ENCODE measurements at places on chromosomes 5 and 9.

DNA sequence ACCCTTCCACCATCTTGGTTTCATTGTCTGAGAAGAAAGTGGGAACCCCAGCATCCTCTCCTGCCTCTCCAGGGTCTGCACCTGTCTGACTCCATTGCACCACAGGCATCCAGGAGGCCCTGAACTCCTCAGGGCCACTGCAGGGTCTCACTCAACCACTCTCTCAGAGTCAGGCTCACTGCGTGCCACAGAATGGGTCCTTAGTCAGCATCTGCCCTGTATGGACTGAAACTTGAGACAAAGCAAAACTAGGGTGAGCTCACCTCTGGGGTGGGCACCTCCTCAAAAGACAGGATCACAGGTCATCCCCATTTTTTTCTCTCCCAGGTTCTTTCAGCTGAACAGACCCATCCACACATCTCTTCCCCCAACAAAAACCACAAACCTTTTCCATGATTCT lies 59.2 kb upstream of the CPEB4 start:
- H3K4me3 ChIP-seq, result no peak overlapping the region
- no peak for DNase-seq
- H3K4me1 ChIP-seq, result peaks cover 40% of the 10 kb centered on the region
- no peaks in the 10 kb centered on the region for H3K27me3 ChIP-seq
- H3K36me3 ChIP-seq, result no peaks in the 10 kb centered on the region
- no peak overlapping the region for H3K27ac ChIP-seq

- no peak overlapping the region for H3K4me3 ChIP-seq
- no peak overlapping the region for H3K27ac ChIP-seq
- peaks cover 100% of the 10 kb centered on the region for H3K36me3 ChIP-seq
- H3K27me3 ChIP-seq, result no peaks in the 10 kb centered on the region
- H3K4me1 ChIP-seq, result no peaks in the 10 kb centered on the region
Measured at GRCh38 chr9:136499071-136499934, 16.5 kb upstream of the SEC16A start.

DNA sequence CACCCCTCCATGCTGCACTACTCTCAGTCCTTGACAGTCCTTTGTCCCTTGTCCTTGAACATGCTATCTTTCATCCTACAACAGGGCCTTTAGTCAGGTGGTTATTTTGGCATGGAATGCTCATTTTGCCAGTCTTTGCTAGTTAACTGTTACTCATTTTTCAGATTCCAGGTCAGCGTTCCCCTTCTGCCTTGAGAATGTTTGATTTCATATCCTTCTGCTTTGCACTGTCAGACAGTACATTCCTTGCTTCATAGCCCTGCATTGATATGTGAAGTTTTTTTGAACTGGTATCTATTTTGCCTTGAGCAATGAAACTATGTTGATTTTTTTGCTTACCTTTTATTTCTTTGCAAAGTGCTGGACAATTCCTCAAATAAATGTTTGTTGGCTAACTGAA lies 638.2 kb upstream of the SEMA6A start:
- no peaks in the 10 kb centered on the region for H3K27me3 ChIP-seq
- no peak overlapping the region for H3K4me3 ChIP-seq
- H3K27ac ChIP-seq, result no peak overlapping the region
- H3K4me1 ChIP-seq, result no peaks in the 10 kb centered on the region
- no peaks in the 10 kb centered on the region for H3K36me3 ChIP-seq

DNA sequence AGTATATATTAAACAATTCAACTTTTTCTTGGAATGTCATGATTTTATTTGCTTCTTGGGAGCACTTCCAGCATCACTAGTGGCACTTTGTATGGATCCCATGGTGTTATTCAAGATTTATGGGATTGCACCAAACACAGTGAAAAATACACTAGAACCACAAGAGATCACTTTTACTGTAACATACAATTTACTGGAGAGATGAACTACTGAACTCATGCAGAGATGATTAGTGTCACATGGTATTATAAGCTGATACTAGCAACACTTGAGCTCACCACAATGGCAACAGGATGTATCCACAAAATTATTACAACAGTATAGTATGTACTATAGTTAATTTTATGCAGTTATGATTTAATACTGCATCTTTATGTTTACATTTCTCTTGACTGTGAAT lies 16.3 kb upstream of the SLC36A2 start:
- H3K36me3 ChIP-seq, result no peaks in the 10 kb centered on the region
- no peaks in the 10 kb centered on the region for H3K4me1 ChIP-seq
- no peak for DNase-seq
- no peak overlapping the region for H3K27ac ChIP-seq
- no peaks in the 10 kb centered on the region for H3K27me3 ChIP-seq

- no peak overlapping the region for H3K27ac ChIP-seq
- no peaks in the 10 kb centered on the region for H3K36me3 ChIP-seq
- no peak for DNase-seq
- peaks cover 29% of the 10 kb centered on the region for H3K4me1 ChIP-seq
- no peaks in the 10 kb centered on the region for H3K27me3 ChIP-seq
Measured at GRCh38 chr5:137891849-137892248, 2.6 kb downstream of the PKD2L2 start.

- DNase-seq, result no peak
- no peak overlapping the region for H3K4me3 ChIP-seq
- H3K27ac ChIP-seq, result no peak overlapping the region
- no peaks in the 10 kb centered on the region for H3K27me3 ChIP-seq
Measured at GRCh38 chr9:131773911-131774379, 34.1 kb upstream of the RAPGEF1 start.

DNA sequence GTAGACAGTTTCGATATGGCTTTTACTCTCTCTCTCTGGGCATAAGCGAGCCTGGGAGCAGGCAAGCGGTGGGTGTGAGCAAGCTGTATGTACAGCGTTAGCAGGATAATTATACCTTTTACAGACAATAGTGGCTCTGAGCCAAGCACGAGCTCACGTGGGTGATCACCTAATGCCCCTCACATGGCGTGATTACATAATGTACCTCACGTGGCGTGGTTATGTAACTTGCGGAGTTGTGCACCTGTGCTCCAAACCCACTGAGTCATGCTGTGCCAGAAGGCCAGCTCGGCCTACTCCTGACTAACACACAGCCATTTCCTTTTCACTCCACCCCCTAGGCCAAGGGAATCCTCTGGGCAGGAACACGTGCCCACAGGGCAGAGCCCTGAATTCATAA lies 797.2 kb downstream of the EFNA5 start:
- no peak overlapping the region for H3K27ac ChIP-seq
- H3K36me3 ChIP-seq, result no peaks in the 10 kb centered on the region
- H3K4me1 ChIP-seq, result no peaks in the 10 kb centered on the region
- H3K27me3 ChIP-seq, result no peaks in the 10 kb centered on the region

DNA sequence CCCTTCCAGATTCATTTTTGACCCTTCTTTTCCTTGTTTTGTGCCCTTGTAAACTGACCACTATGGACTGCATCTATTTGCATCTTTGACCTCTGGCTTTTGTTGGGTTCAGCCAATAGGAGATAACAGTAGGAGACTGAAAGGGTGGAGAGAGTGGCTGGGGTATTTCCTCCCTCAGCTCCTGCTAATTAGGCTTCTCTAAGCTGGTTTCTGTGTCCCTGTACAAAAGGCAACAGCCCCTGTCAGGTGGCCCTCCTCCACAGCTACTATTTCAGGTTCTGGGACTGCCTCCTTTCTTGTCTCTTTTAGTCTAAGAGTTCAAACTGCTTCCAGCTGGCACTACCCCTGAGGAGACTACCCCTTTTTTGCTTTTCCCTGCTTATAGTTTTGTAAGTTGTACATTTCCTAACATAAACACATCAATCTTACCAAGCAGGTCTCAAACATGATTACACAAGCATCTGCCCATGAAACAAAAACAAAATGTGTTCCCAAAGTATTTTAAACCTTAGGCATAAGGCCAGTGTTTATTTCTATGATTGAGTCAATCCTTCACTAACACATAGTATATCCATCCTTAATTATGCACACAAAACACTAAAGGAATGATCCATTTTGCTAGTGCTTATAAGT lies 262.0 kb upstream of the TRPM3 start:
- H3K4me3 ChIP-seq, result no peak overlapping the region
- H3K27me3 ChIP-seq, result no peaks in the 10 kb centered on the region
- no peaks in the 10 kb centered on the region for H3K4me1 ChIP-seq
- no peak overlapping the region for H3K27ac ChIP-seq

DNA sequence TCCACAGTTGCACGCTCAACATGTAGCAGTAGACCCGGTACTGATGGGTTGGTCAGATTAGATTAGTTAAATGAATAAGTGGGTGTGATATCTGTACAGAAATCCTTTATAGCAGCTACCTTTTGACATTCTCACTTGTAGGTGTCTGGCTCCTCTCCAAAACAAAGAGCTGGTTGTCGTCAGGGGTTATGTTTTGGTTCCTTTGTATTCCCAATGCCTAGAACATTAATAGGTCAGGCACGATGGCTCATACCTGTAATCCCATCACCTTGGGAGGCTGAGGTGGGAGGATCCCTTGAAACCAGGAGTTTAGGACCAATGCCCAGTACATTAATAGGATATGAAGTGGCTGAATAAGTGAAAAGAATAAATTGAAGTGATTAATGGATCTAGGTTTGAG lies 182.1 kb downstream of the SNCAIP start:
- no peak overlapping the region for H3K4me3 ChIP-seq
- no peak overlapping the region for H3K27ac ChIP-seq
- no peaks in the 10 kb centered on the region for H3K36me3 ChIP-seq
- DNase-seq, result no peak
- no peaks in the 10 kb centered on the region for H3K27me3 ChIP-seq

GRCh38 chr9:8408575-8409190 lies 609.1 kb upstream of the DMAC1 start:
- no peaks in the 10 kb centered on the region for H3K27me3 ChIP-seq
- no peak for DNase-seq
- H3K4me1 ChIP-seq, result no peaks in the 10 kb centered on the region

- no peak overlapping the region for H3K4me3 ChIP-seq
- H3K27me3 ChIP-seq, result no peaks in the 10 kb centered on the region
- DNase-seq, result no peak
Measured at GRCh38 chr9:109478665-109479380, 19.3 kb downstream of the PTPN3 start.

- no peaks in the 10 kb centered on the region for H3K27me3 ChIP-seq
Measured at GRCh38 chr9:15622318-15622971, 69.6 kb downstream of the CCDC171 start.

DNA sequence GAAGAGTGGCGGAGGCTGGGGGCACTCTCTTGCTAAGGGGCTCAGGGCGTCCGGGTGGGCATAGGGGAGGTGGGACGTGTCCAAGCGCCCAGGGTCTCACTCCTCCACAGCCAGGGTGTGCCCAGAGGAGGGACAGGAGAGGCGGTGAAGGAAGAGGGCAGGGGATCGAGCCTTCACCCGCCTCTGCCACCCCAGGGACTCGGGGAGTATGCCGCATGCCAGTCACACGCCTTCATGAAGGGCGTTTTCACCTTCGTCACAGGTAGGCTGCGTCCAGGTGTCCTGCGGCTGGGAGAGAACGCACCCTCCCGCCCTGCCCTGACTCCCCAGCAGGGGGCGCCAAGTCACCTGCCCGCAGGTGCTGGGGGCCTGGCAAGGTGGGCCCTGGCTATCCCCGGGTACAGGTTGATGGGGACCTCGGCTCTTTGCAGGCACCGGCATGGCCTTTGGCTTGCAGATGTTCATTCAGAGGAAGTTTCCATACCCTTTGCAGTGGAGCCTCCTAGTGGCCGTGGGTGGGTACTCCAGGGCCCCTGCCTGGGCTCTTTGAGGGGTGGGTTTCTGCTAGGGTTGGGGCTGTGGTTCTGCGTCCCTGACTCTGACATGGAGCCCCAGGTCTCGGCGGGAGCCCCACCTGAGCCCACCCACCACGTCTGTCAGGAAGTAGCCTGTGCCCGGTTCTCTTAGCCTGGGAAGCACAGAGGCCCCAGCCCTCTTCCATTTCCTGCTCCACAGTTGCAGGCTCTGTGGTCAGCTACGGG lies 552 bp downstream of the TMEM141 start:
- peak overlapping the region; percentile 97 for H3K27ac ChIP-seq
- H3K36me3 ChIP-seq, result peaks cover 6% of the 10 kb centered on the region
- peaks cover 71% of the 10 kb centered on the region for H3K4me1 ChIP-seq
- H3K27me3 ChIP-seq, result peaks cover 8% of the 10 kb centered on the region

DNA sequence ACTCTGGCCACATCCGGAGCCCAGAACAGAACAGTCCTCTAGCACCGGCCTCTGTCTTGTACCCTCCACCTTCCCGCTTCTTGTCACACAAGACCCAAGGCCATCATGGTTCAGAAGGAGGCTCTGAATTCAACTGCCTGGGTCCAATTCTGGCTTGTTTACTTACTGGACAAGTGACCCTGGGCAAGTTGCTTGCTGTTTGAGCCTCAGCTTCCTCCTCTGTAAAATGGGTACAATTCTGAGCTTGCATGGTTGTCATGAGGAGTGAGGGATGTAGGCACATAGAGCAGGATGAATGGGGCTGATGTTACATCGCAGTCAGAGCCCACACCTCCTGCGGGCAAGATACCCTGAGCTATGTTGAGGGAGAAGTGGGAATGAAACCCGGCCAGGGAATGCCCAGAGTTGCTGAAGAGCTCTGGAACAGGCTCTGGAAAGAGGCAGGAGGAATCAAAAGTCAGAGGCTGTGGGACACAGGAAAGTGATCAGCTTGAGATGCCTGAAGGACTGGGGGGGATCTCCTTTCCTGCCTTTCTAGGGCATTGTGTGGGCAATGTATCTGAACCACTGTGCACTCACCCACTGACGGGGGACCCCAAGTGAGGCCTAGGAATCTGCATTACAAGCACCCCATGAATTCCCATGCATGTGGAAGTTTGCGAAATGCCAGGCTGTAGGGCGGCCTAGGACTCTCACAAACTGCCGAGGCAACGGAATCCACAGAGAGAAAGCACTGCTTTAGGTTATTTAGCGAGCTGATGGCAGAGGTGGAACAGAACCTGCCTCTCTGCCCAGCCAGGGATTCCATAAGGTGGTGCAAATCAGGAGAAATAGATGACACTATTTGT lies 29.4 kb upstream of the IL17B start:
- H3K36me3 ChIP-seq, result no peaks in the 10 kb centered on the region
- no peaks in the 10 kb centered on the region for H3K27me3 ChIP-seq
- H3K4me3 ChIP-seq, result peak overlapping the region; percentile 53
- peak overlapping the region; percentile 70 for H3K27ac ChIP-seq
- no peak for DNase-seq

DNA sequence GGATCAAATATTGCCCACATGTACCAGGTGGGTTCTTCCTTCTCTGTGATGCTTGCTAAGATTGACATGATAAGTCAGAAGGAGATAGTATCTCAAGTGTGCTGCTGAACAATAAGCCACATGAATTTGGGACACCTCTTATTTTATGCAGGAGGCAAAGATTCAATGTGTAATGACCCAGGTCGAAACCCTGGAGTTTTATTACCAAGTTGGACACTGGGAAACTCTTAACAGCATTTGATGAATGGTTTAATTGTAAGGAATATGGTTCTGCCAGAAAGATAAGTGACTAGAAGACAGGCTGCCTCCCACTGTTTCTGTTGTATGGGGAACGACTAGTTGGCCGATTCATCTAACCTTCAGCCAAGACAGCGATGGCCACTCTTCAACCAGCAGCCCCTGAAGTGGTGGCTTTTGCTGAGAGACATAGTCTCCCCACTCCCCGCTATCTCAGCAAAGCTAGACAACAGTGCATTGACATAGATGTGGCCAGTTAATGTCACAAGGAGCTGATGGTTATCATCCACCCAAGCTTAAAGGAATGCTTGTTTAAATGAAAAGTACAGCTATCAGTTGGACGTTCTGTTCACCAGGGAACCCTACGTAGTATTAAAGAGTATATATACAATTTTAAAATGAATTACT lies 407.7 kb downstream of the KDM4C start:
- no peak for DNase-seq
- H3K27ac ChIP-seq, result no peak overlapping the region
- H3K4me1 ChIP-seq, result no peaks in the 10 kb centered on the region
- H3K27me3 ChIP-seq, result no peaks in the 10 kb centered on the region

GRCh38 chr5:67842806-67843205 lies 372.8 kb upstream of the PIK3R1 start:
- no peak overlapping the region for H3K4me3 ChIP-seq
- H3K4me1 ChIP-seq, result no peaks in the 10 kb centered on the region
- H3K36me3 ChIP-seq, result no peaks in the 10 kb centered on the region
